ENCODE measurements at places on chromosomes 5 and 9.

DNA sequence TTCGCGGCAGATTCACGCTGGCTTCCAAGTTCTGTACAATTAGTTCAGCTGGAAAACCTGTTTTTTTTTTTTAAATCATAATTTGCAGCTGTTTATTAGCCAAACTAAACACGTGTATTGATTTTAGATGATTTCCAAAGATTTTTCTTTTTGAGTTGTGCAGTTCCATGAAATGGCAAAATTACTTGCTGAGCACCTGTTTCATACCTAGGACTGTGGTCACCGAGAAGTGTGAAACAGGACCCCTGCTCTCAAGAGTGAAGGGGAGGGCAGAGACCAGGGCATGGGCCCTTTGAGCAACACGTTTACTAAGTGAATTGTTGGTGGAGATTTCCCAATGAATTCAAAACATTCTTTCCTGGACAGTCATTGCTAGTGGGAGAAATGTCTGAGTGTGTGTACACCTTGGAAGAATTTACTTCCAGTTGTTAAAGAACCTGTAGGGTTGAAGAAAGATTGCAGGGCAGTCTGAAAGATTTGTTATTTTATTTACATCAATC lies 688 bp downstream of the SNX24 start:
- DNase-seq, result no peak

DNA sequence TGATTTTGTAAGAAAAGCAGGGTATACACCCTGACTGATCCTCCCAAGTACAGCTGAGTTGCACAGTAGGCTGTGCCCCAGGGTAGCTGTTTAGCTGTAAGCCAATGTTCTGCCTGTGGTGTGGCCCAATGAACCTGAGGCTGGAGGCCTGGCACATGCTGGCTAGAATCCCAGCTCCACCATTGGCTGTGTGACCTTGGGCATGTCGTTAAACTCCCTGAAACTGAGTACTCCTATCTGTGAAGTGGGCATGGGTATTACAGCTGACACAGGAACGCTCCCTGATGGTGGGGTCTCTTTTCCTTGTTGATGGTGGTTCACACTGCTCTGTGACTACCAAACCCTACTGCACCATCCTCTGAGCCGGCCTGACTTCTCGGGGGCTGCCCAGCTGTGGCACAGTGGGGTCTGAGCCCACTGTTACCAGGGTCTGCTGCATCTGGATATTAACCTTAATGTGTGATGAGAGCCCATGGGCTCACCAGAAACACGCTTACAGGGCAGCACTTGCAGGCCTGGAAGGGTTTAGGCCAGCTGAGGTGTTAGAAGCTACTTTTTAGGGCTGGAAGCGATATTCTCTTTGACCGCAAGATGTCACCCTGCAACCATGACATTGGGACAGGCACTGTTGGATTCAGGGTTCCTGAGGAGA lies 7.0 kb upstream of the GADD45G start:
- DNase-seq, result peak; percentile 18

DNA sequence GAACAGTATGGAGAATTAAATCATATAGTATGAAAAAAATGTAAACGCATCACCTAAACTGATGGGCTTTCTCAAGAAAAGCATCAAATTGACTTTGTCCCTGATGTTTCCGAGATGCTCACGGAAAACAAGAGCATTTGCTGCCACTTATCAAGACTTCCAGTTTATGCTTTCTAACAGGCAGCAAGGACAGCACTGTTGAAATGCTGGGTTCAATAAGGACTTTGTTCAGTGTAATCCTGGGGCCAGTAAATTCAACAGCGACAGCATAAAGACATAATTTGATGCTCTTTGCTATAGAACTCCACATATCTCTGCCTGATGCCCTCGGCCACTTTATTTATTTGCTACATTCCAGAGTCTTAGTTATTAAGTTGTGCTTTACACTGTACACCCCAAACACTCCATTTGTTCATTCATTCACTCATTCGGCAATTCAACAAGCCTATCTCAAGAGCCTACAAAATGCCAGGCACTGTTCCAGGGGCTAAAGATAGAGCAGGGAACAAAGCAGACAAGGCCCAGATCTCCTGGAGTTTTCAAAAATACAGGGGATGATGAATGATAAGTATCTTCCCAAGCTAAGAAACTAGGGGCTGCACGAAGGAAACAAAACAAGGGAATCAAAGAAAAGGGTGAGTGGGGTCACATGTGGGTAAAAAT lies 294.6 kb downstream of the ZNF608 start:
- no peak for DNase-seq

GRCh38 chr9:88952086-88952615 lies 39.1 kb upstream of the S1PR3 start:
- no peak for DNase-seq

DNA sequence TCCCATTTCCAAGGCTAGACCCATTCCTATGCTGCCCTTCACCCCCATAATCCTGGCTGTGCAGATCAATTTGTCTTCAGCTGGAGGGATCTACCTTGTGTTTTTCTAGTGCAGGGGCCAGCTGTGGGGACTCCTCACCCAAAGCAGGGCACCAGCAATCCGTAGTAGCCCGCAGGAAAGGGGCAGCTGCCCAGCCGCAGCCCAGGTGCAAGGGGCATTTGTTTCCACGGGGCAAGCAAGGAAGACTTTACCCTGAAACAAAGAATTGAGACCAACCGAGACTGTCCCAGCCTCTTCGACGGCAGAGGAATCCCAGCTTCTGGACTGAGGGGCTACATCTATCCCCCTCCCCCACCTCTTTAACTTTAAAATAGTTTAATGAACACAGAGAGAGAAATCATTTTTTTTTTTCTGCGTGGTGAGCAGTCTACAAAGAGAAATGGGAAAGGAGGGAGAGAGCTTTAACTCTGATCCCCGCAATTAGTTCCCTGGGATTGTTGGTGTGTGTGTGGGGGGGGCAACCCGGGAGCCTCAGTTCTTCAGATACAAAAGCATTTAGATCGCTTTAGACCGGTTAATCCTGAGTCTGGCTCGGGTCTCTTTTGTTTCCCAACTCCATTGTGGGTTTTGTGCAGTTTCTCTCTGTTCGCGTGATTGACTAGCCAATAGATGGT lies 10.6 kb upstream of the LHX2 start:
- no peak for DNase-seq

DNA sequence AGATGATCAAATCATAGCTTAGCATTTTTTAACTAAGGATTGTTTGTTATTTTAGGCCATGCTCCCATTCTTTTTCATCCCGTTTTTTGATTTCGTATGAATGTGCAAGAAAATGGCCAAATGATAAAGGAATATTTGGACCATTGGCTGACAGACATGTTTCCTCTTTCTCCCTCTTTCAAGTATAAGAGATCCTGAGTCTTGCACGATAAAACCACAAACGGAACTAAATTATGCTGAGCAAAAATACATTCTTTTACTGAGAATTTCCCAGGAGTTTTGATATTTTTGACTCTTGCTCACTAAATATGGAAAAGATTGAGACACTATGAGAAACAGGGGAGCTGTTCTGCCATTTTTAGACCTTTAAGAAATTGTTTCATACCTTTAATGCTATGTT lies 90.4 kb upstream of the KLF9 start:
- no peak for DNase-seq
